ENCODE measurements at places on chromosomes 3 and 15.

- DNase-seq = no peak
These were observed 36.1 kb upstream of the CTXND1 start for GRCh38 chr15:80288131-80288530.

DNA sequence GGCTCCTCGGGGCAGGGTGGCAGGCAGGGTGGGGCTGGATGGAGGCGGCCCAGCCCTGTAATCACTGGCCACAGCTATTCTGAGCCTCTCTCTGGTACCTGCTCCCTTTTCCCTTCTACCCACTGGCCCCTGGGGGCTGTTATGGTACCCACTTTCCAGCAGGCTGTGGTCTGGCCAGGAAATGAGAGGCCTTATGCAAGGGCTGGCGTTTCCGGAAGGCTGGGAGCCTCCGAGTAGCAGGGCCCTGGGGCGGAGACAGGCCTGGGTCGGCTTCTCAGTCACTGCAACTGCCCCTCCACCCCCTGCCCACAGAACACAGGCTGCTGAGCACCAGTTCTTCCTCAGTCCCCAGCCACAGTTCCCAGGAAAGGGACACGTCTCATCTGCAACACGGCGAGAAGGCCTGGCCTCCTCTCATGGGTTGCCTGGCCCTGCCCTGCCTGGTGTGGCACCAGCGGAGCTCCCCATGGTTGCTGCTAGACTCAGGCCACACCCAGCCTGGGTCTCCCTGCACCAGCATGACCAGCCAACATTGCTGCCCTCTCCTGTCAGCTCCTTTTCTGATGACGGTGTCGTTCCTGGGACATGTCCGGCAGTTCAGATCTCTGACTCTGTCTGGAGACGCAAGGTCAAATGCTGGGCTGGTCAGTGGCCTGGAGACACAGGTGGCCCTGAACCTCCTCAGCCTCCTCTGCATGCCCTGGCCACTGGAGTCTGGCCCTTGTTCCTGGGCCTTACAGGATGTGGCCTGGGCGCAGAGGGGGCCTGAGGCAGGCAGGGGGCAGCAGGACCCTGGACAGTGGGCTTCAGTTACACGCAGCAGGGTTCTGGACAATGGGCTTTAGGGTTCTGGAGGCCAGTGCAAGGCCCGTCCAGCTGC, 6.5 kb downstream of the CHST13 start:
- DNase-seq = no peak

DNA sequence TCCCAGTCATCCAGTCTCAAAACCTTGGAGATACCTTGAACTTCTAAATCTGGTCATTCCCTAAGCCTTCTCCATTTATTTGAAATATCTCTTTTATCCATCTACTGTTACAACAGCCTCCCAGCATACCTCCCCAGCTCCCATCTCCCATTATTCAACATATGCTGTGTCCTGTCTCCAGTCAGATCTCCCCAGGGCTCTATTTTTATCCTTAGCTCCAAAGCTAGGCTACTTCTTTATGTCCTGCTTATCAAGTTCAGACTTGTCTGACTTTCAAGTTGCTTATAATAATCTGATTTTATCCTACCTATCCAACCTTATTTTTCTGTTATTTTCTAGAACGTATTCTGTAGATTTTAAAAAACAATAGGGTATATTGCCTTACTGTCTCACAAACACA, 44.2 kb downstream of the IQGAP1 start:
- no peak for DNase-seq

GRCh38 chr3:187098923-187099512, 40.3 kb downstream of the RPL39L start:
- no peak for DNase-seq

GRCh38 chr3:195210266-195210973, 60.5 kb downstream of the XXYLT1 start:
- no peak for DNase-seq
